ENCODE measurements at places on chromosomes 11 and 22.

DNA sequence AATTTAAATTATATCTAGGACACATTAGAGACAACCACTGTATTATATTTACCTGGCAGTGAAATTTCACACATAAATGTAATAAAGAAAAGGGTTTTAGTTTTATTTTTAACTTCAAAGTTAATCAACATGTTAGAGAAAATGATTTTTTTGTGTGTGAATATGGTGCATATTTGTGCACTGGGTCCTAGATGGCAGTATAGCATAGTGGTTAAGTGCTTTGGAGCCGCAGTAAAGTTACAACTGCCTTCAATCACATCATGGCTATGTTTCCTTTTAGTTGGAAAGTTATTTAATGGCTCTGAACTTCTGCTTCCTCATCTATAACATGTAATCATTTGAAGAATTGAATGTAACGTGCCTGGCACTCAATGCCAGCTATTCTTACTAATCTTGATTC is 108.9 kb upstream of the DDI1 start:
- DNase-seq, result no peak

- DNase-seq, result no peak
Measured at GRCh38 chr22:45291061-45291930, 6.5 kb downstream of the UPK3A start.

DNA sequence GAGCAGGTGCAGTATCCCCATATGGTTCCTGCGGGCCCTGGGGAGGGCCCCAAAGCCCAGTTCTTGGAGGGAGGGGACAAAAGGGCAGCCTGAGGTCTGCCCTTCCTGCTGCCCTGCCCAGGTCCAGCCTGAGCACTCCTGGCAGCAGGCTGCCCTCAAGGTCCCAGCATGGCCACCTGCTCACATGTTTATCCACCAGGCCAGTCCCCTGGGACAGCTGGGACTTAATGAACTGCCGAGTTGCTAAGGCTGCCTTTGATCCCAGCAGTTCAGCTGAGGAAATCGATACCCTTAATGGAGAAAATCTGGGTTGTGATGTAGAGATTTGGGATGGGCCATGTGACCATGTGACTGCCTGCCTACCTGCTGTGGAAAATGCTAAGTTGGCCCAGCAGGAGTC is 146.2 kb downstream of the TRIM29 start:
- no peak for DNase-seq

GRCh38 chr22:24142241-24142640 is 39.0 kb upstream of the SUSD2 start:
- DNase-seq, result no peak

DNA sequence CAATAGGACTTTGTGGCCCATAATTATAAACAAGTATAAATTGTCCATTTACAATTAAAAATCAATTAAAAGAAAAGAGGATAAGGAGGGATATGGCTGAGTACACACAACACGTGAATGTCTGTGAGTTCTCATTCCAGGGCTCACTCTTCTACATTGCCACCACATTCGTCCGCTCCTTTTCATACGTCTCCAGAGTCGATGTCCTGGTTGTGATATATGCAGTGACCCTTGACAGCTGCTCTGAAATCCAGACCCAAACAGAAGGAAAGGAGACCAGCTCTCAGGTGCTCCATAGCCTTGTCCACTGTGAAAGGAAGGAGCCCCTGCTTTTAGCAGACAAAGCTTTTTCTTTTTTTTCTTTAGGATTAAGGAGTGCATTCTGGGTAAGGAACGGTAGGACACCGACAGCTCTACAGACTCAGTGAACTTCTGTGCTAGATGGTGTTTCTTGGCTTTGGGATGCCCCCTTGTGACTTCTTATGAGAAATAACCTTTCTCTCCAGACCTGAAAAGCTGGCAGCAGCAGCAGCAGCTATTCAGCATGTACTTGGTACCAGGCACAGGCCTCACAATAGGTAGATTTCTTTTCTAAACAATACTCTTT is 19.7 kb upstream of the DNAJB13 start:
- DNase-seq, result peak; percentile 59

- no peak for DNase-seq
Measured at GRCh38 chr11:3952715-3953114, 97.3 kb downstream of the STIM1 start.

DNA sequence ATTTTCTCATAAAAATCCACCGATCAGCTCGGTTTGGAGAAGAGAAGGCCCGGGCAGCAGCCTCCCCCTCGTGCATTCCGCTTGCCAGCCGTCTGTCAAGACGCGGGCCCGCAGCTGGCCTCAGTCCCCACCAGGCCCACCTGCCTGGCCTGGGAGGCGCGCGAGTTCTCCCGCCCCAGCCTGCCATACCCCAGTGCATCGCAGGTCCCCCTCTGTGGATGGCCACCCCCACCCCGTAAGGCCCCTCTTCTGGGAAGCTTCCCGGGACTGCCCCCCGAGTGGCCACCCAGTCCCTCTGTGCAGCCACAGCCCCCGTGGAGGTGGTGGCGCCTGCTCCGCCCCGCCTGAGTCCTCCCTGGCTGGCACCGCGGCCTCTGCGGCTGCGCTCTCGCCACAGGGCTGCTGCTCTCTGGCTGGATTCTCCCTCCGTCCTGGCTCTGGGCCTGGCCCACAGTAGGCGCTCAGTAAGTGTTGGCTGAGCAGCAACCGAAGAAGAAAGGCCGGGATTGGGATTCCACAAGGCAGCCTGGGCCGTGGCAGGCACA is 74.0 kb upstream of the TCF20 start:
- no peak for DNase-seq

DNA sequence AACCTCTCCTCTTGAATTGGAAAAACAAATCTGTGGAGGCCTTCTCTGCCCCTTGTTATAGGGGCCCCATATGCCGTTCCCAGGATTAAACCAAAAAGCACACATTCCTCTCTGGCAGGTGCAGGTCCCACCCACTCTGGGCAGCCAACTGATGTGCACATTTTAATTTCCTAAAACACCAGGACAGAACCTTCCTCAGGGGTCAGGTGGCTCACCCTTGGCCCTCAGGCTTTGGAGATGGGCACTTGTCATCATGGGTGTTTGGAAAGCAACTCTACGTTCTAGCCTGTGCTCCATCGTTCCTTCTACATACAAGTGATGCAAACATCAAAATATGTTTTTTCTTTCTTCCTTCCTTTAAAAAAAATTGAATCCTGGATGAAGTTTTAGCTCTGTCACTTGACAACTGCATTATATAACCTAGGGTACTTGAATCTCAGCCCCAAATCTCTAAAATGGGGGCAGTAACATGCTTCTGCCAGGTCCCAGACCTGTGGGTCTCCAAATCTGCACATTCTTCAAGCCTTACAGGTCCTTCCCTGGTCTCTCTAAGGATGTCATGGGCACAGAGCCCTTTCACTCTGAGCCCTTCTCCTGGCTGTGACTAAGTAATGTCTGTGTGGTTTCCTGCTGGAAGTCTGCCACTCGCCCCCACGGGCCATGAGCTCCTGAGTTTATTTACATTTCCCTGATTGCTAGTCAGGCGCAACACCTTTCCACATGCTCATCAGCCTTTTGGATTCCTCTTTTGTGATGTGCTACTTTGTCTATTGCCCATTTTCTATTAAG is 43.8 kb downstream of the KCNQ1OT1 start:
- DNase-seq, result no peak

DNA sequence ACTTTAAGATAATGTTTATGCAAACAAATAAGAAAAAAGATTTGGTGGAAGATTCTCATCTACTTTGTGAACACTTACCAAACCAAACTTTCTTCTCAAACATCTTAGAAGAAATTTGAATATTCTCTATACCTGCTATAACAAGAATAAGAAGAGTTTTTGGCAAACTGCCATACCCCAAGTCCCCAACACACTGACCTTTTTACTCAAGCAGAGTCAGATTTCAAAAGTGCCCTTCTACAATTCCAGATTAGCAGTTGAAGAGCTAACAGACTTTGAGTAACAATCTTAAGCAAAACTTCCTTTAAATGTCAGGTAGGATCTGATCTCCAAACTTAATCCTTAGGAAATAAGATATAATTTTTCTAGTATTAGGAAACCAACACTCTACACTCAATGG is 33.9 kb downstream of the TSG101 start:
- DNase-seq, result no peak

DNA sequence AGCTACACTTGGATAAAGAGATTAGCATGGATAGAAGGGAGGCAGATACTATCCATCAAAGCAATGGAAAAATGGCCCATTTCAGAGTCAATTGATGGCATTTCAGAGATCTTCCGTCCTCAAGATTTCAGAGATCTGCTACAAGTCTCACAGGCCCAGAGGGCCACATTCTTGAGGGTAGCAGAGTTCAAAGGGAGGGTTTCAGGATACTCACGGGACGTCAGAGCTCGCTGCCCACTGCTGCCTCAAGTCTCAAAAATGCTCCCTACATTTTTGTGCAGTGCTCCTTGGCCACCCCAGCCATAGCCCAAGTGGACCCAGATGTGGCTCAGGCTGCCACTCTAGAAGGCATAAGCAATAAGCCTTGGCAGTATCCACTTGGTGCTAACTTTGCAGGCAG is 24.9 kb downstream of the RTL6 start:
- DNase-seq, result no peak

DNA sequence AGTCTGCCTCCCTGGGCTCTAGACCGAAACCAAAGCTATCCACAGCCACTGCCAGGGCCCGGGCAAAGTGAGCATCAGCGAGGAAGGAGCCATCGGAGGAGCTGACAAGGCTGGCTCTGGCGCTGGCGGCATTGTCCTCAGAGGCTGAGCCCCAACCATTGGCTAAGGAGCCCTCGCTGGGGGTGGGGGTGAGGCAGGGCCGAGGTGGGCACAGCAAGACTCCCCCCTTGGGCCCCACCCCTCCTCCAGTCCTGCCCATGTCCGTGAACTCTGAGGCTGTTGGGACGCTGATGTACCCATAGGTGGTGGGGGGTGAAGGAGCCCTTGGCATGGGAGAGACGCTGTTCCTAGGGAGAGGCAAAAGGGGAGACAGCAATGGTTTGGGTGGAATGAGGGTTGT is 11.2 kb downstream of the ROBO4 start:
- DNase-seq, result no peak

DNA sequence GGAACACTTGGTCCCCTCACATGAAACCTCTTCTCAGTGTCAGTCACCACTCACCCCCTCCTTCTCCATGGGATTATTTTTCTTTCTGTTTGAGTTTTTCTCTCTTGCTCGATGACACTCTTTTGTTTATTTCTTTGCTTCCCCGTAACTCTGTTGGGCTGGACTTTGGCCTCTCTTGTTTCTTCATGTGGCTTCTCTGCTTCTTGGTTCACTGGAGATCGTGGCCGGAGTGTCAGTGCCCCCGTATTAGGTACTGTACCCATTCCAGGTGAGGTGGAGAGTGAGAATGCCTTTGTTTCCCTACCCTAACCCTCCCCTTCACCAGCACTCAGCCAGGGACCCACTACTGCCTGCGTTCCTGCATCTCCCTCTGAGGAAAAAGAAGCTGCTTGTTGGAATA is 32.5 kb downstream of the CYB5R2 start:
- no peak for DNase-seq

GRCh38 chr22:22713416-22713815 is 69.0 kb downstream of the GGTLC2 start:
- no peak for DNase-seq

GRCh38 chr11:15793043-15793996 is 563.0 kb downstream of the SOX6 start:
- DNase-seq, result no peak

DNA sequence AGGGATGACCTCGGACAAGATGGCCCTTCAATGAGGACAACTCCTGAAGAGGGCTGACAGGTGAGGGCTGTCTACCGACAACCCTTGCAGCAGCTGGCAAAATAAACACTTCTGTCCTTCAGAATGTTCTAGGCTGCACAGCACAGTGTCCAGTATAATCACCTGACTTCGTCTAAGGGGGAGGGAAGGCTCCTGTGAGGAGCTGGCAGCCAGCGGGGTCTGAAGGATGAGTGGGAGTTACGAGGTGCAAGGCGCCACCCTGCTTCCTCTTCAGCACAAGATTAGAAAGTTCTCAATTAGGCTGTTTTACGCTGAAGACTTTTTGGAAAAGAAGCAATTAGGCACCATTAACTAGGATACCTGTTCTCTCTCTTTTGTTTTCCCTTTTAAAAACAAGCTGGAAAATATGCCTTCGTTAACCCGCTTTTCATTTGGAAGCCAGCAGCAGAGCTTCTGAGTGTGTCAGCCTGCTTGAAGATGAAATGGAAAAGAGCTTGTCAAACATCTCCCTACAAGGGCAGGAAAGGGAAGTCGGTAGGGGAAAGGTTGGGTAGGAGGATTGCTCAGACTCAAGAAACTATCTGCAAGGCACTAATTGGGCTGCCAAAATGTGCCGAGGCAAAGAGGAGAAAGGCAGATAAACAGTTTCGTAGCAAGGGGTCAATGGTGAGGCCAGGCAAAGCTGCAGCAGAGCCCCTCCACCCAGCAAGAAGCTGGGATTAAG is 592.2 kb upstream of the CADM1 start:
- DNase-seq, result no peak

DNA sequence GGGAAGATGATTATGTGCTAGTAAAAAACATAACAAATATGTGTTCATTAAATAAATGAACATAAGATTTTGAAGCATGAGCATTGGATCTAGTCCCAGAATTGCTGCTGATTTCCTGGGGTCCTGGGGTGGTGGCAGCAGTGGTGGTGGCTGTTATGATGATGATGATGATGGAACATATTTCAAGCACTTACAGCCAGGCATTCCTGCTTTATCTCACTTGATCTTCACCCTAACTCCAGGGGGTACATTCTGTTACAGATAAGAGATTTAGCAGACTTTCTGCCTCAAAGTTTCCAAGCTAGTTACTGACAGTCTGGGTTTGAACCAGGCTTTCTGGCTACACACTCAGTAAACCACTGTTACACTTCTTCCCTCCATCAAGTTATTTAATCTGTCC is 5.2 kb downstream of the TRAPPC4 start:
- DNase-seq, result no peak

- DNase-seq, result no peak
Measured at GRCh38 chr11:125679397-125679796, 1.2 kb downstream of the ACRV1 start.

GRCh38 chr22:19888131-19888746 is 33.6 kb upstream of the GNB1L start:
- DNase-seq, result no peak

- DNase-seq, result no peak
Measured at GRCh38 chr11:63909591-63910506, 7.1 kb downstream of the RCOR2 start.

DNA sequence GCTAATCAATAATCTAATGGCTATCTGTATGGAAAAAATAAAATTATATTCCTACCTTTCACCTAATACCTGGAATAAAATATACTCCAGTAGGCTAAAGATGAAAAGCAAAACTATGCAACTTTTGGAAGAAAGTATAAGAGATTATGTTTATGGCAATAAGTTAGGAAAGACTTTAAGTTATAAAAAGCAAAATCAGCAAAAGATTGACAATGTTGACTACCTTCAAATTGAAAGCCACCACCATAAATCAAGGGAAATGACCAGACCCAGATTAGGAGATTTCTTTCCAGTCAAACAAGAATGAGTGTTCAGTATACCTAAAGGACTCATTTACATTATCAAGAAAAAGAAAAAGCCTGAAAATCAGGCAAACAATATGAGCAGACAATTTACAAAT is 159.1 kb upstream of the ZBED5 start:
- DNase-seq, result no peak

GRCh38 chr11:8258784-8259183 is 4.9 kb downstream of the LMO1 start:
- no peak for DNase-seq
